ENCODE measurements at places on chromosomes 6 and 20. TPM values are rescaled to one million over a fixed set of nuclear protein-coding genes. Genes with fewer than 3 reads are reported as not detected.

- H3K4me1 ChIP-seq, result peaks cover 10% of the 10 kb centered on the region
- no peak for DNase-seq
- no peak overlapping the region for H3K4me3 ChIP-seq
- peak overlapping the region; percentile 33 for H3K27ac ChIP-seq
- peaks cover 82% of the 10 kb centered on the region for H3K36me3 ChIP-seq
Measured at GRCh38 chr20:32450484-32451061, 92.4 kb downstream of the ASXL1 start.

DNA sequence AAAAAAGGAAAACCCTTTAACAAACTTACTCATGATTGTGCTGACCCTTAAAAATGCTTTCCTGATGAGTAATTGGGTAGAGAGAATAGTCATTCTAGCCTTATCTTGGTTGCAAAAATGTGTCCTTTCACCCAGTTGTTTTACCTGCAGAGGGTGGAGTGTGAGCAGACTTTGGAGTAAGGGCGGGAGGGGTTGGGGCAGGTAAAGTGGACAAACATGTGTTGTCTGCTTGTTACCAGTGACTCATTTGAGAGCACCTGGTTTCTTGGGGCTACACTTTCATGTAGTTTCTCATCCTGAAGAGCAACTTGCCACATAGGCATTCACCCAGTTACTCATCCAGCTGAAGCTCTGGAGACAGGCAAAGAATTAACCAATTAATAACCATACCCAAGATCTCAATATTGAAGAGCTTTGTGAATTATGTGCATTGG is 121.1 kb downstream of the TNFRSF21 start:
- no peaks in the 10 kb centered on the region for H3K27me3 ChIP-seq
- no peak overlapping the region for H3K4me3 ChIP-seq
- no peaks in the 10 kb centered on the region for H3K4me1 ChIP-seq
- H3K36me3 ChIP-seq, result no peaks in the 10 kb centered on the region
- H3K27ac ChIP-seq, result no peak overlapping the region

DNA sequence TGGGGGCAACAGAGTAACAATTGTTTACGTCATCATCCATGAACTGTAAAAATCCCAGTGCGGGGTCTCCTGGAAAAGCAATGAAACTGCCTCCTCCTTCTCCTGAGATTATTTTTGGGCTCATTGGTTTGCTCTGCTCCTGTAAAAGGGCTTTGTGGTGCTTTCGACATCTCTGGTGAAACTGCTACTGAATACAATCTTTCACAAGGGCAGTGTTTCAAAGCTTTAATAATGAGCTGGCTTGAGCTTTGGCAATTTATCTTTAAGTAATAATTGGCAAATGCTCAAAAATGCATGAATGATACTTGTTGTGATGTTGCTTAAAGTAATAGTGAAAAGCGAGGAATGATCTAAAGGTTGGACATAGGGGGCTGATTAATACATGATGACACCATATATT is 43.5 kb upstream of the ENPP1 start:
- no peaks in the 10 kb centered on the region for H3K4me1 ChIP-seq
- no peak for DNase-seq

DNA sequence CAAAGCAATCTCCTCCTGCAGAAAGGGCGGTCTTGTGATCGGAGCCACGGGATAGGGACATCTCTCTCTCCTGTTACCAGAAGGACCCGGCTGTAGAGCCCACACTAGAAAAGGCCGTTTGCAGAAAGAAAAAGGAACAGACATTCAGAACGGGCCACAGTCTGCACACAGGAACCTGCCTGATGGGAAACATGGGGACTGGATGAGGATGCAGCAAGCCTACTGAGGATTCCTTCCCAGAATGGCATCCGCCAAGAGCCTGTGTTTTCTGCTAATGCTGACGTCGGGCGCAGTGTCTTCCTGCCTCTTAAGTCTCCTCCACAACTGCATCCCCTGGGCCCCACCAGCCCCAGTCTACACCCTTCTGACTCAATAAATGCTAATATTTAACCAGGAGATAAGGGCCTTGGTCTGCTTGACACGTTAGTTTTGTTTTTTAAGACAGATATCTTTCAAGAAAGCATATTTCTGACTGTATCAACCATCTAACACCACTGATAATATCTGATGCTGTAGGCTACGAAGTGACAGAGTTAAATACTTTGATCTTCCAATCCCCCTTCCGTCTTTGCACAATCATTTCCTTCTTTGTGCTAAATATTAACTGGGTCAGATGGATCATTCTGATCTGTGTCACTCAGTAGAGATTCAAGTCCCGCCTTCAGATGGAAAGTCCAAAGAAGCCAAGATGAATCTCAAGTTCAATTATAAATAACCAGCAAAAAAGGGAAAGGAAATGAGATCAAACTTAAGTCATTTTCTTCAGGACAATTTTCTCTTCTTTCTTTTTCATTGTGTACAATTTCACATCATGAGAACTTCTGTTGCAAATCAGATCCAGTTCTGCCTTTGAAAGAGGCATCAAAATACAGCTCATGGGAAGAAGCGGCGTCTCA is 20.7 kb downstream of the FAM50B start:
- no peaks in the 10 kb centered on the region for H3K36me3 ChIP-seq
- peaks cover 2% of the 10 kb centered on the region for H3K27me3 ChIP-seq
- H3K4me3 ChIP-seq, result peak overlapping the region; percentile 60
- DNase-seq, result no peak

- DNase-seq, result no peak
- H3K27ac ChIP-seq, result no peak overlapping the region
- H3K27me3 ChIP-seq, result no peaks in the 10 kb centered on the region
- H3K4me3 ChIP-seq, result no peak overlapping the region
Measured at GRCh38 chr6:137763436-137763835, 103.6 kb upstream of the TNFAIP3 start.

DNA sequence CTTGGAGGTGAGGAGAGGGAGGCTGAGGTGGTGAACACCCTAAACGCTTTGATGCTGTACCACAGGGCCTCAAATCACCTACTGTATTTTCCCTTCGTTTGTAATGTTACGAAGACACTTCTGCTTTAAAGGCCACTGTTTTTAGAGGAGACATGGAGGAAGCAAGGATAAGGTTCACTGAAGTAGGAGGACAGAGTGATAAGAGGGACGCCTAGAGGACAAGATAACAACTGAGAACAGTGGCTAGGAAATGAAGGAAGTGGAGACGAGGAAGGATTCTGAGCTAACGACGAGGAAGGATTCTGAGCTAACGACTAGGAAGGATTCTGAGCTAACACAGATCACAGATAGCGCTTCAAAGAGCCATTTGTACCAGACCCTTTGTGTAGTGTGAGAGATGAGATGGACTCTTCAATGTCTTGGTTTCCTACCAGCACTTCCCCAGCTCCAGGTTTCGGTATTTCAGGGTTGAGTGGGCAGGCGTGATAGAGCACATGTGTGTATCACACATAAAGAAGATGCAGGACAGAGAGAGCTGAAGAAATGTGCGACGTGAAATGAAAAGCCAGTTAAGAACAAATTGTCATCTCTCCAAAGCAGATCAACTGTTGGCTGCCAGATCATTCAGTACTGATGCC is 7.5 kb downstream of the SF3B5 start:
- no peaks in the 10 kb centered on the region for H3K27me3 ChIP-seq
- H3K36me3 ChIP-seq, result peaks cover 3% of the 10 kb centered on the region

- H3K27ac ChIP-seq, result no peak overlapping the region
- H3K36me3 ChIP-seq, result no peaks in the 10 kb centered on the region
- peaks cover 8% of the 10 kb centered on the region for H3K4me1 ChIP-seq
Measured at GRCh38 chr6:134047673-134048072, 4.8 kb downstream of the SLC2A12 start.

GRCh38 chr20:833121-833449 is 430 bp upstream of the FAM110A start:
- H3K27ac ChIP-seq, result peak overlapping the region; percentile 94
- H3K4me3 ChIP-seq, result peak overlapping the region; percentile 89
- peaks cover 53% of the 10 kb centered on the region for H3K4me1 ChIP-seq
- peaks cover 3% of the 10 kb centered on the region for H3K36me3 ChIP-seq
- DNase-seq, result no peak

ZKSCAN8 gene
- 27.4 TPM for total RNA-seq

OR2B6 gene
- total RNA-seq, result not detected

PRSS35 gene
- total RNA-seq, result not detected

TFAP2A gene
- total RNA-seq, result not detected

TCEA2 gene
- total RNA-seq, result 24.8 TPM

Data from CD4-positive, CD25-positive, alpha-beta regulatory T cell (primary cell).